ENCODE measurements at places on chromosomes 3 and 15.

DNA sequence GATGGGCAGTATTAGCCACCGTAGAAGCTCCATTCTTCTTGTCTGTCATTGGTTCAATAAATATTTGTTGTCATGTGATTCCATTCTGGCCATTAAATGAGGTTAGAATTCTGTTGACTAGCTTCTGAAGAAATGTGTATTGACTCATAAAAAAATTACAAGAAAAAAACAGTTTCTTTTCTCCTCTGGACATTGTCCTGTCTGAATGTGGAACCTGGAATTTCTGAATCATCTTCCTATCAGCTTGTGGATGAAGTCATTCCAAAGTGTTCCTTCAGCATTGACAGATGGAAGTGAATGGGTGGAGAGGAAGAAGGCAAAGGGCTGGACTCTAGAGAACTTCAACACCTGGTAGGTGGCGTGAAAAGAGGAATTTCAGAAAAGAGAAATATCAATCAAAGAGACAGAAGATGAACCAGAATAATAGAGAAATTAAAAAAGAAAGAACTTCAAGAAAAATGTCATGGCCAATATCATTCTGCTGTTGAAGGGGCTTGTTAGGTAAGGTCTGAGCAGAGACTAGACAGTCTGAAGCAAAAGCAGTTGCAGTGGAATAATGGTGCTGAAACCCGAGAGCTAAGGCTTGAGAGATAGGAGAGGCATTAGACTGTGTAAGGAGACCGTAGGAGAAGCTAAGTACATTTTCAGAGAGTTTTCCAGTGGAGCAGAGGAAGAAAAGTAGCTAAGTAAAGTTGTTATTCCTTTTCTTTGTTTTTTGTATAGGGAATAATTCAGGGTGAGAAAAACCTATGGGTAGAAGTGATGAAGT, 806.6 kb downstream of the SQOR start:
- no peak for DNase-seq

- peak; percentile 86 for DNase-seq
Observed at GRCh38 chr3:63168179-63168578, 109.9 kb upstream of the SYNPR start.

DNA sequence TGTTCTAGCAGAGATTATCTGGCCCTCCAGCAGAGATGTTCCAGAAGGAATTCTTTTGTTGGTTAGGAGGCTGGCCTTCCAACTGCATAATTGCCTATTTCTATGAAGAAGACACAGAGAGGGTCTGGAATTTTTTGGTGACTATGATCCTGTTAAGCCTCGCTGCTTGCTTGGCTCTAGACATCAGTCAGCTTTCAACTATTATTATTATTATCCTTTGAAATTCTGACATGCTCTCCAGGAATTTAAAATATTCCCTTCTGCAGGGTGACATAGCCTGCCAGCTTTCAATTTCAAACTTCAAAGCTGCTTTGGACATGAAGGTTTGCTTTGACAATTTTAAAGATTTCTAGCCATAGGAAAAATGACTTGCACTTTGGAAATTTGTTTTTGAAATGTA, 26.3 kb upstream of the ZNF148 start:
- no peak for DNase-seq

GRCh38 chr15:81085213-81085612, 48.9 kb upstream of the CFAP161 start:
- DNase-seq = no peak

GRCh38 chr3:195908694-195909581, 587 bp upstream of the TNK2 start:
- no peak for DNase-seq

DNA sequence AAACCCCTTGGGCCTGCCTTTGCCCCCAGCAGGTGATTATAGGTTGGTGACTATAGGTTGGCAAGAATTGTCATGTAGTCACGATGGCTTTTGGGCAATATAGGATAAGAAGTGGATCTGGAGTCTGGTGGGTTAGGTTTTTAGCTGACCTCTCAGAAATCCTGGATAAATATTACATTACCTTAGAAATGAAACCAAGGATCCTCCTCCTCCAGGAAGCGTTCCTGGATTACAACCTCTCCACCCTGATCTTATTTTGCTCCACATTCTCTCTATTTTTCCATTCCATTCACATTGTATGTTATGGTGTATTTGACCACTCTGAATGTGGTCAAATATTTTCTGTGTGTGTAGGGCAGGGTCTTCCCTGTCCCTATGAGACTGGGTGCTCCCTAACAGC, 82.3 kb downstream of the SEMA5B start:
- DNase-seq = no peak

DNA sequence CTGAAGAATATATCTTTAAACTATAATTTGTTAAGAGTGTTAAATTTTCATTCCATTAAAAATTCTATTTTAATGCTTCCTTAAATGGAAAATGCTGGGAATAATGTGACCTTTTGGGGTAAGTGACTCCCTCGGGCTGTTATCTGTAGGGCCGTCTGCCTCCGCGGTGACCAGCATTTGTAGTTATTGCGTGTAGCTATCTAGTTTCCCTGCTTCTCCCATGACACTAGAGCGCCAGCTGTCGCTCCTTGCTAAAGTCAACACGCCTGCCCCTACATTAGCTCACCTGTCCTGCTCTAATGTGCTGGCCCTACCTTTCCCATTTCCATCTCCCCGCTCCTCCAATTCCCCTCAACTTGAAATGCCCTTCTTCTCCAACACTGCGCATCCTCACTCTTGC, 12.4 kb upstream of the CHRM5 start:
- DNase-seq = peak; percentile 42

Data from NCI-H526 treated with DMSO at 0.1 percent for 48 hours (cell line).